ENCODE measurements at places on chromosomes 13 and 19.

GRCh38 chr13:61142506-61142905 lies 273.1 kb downstream of the PCDH20 start:
- no peak for DNase-seq

DNA sequence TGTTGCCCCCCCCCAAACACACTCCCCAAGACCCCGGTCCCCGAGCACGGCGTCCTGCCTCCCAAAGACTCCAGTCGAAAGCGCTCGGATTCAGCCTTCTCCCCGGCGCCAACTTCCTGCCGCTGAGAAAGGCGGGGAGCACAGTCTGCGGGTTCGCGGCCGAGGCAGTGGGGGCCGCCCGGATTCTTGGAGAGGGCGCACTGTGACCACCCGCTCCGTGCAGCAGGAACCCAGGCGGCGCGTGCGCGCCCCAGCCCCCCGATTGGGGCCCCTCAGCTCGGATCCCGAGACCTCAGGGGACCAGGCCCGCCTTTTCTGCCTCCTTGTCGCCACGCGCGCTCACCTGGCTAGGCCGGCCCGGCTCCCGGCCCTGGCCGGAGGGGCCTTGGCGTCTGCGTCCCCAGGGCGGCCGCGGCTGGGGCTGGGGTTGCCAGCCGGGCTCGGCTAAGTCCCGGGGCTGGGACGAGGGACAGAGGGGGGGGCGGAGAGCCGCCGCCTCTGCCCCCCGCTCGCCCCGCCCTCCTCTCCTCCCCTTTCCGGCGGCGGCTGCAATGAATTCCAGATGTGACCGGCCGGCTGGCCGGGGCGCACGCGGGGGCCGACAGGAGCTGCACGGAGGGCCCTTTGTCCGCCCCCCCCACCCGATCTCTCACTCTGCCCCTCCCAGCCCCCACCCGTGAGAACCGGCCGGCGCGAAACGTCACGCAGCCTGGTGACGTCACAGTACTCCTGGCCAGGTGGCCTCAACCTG lies at the start of gene S1PR2:
S1PR2 (minus strand) TSS at position 471 of the 751 bp plus-strand sequence. CDS start 6,426 bp downstream, outside the sequence.
- peak; percentile 35 for DNase-seq

GRCh38 chr13:91329733-91330132 lies 17.8 kb upstream of the MIR17HG start:
- DNase-seq = no peak

GRCh38 chr13:45490068-45490467 lies 25.3 kb downstream of the COG3 start:
- DNase-seq = no peak

- DNase-seq = no peak
Measured at GRCh38 chr19:12953799-12954611, 3.0 kb downstream of the GADD45GIP1 start.

GRCh38 chr19:10113964-10114650 lies 2.6 kb downstream of the P2RY11 start:
- DNase-seq = no peak

DNA sequence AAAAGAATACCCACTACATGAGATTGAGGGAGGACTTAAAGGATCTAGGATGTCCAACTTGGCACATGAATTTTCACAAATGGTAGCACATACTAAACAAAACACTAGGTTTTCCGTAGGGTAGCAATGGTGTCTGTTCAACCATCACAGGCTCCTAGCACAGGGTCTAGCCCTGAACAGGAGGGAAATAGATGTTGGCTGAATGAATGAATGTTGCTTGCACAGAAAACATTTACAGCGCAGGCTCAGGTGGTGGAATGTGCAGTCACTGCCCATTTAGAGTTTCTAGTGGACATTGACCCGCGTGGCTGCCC lies 1.9 kb upstream of the MYCBP2 start:
- DNase-seq = no peak

DNA sequence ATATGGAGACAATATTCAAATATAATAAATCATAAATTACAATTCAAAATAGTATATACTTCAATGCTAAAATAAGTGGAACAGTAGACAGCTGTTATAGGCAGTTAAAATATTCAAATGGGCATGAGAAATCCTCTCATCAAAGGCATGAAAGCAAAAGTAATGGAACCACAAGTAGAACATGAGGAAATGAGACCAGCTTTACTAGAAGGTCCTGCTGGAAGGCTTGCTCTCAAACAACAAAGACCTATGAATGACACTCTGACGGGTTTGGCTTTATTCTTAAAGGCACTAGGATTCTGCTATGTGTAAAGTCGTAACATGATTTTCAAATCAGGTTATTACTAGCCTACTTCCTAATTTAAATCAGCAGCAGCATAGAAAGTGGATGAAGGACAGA lies 148.1 kb downstream of the VWA8 start:
- no peak for DNase-seq

GRCh38 chr19:38879400-38879751 lies 1.3 kb upstream of the RINL start:
- DNase-seq = no peak

DNA sequence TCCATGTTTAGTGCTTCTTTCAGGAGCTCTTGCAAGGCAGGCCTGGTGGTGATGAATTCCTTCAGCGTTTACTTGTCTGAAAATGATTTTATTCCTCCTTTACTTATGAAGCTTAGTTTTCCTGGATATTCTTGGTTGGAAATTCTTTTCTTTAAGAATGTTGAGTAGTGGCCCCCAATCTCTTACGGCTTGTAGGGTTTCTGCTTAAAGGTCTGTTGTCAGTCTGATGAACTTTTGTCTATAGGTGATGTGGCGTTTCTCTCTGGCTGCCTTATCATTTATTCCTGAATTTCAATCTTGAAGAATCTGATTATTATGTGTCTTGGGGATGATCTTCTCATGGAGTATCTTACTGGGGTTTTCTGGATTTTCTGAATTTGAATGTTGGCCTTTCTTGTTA lies 26.0 kb downstream of the ZNF430 start:
- no peak for DNase-seq

DNA sequence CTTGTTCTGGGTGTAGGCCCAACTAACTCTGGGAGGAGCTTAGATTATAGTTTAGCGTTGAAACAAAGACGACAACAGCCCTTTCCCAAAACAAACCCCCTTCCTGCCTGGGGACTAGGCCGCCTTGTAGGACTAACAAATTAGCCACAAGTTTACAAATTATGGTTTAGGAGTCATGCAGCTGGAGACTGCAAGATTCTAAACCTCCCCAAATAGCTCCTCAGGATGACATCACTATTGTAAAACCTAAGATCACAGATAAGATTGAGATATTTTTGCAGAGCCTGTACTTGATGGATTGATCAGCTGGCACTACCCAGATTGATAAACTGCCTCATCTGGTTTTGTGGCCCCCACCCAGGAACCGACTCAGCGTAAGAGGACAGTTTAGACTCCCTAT lies 2.3 kb upstream of the SLC25A15 start:
- no peak for DNase-seq

- DNase-seq = no peak
Measured at GRCh38 chr13:33717775-33718174, 100.2 kb upstream of the RFC3 start.

DNA sequence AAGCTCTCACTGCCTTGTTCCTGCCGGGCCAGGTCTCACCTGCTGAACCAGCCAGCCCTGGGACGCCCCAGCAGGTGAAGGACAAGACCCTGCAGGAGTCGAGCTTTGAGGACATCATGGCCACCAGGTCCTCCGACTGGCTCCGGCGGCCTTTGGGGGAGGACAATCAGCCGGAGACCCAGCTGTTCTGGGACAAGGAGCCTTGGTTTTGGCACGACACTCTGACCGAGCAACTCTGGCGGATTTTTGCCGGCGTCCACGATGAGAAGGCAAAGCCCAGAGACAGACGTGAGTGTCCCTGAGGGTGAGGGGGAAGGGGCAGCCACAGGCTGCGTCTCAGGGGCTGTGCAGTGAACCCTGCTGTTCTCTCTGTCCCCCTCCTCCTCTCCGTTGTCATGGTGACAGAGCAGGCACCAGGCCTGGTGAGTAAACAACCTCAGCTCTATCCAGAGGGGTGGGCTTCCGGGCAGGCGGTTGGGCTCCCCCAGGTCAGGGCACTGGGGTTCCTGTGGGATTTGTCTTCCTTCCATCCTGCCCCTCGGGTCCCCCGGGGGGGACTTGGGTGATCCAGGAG lies 9.7 kb downstream of the TLE6 start:
- DNase-seq = no peak

DNA sequence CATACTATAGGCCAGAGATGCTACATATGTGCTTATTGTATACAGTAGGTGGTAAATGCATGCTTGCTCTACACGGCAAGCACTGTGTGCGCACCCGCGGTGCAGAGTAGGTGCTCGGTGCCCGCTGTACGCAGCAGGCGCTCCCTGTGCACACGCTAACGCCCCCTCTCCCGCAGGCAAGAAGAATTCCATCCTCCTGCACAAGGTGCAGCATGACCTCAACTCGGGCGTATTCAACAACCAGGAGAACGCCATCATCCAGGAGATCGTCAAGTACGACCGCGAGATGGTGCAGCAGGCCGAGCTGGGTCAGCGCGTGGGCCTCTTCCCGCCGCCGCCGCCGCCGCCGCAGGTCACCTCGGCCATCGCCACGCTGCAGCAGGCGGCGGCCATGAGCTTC lies 17.7 kb downstream of the POLRMT start:
- no peak for DNase-seq

DNA sequence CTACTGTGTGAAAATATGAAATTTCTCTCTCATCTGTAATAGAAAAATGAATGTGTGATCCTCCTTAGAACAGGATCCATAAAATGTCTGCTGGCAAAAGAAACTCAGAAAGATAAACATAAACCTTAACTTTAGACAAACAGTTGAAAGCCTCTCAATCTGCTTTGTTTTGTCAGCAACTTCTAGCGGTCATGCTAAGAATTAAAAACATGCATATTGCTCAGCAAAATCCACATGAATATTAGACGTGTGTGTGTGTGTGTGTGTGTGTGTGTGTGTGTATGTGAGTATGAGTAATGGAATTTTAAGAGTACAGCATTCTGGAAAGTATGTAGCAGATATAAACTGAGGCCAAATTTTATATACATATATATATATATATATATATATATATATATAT lies 1779.2 kb upstream of the MIR17HG start:
- no peak for DNase-seq

DNA sequence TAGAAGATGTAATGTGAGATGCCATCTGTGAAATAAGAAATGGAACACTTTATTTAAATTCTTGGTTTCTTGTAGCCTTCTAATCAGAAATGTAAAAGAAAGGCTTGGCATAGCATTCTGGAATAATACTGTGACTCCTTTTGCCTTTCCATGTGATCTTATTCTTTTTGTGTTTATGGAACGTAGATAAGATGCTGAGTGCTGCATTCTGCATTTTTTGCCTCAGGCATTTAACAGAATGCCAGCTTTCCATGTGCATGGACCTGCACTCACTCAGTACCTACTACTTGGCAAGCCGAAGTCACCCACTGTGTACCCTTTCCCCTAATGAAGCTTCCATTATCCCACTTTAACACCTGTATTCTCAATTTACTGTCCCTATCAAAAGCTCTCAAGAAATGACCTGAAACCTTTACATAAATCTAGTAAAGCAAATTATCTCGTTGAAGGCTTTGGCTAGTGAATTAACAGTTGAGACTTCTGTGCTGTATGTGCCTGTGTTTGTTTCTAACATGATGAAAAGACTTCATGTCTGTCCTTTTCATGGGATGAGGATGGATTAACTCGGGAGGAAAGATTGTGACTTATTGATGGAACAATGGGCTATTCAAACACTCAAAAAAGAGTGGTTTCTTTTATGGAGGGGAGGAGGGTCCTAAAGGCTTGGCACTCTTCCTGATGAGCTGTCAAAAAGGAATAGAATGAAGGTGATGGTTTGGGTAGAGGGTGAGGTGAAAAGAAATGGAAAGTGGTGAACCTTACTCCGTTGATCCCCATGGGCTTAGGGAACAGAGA lies 44.7 kb upstream of the FRY start:
- no peak for DNase-seq
